ENCODE measurements at places on chromosomes 2 and 18.

- DNase-seq: no peak
These were observed 110.6 kb downstream of the UPP2 start for GRCh38 chr2:158212301-158212700.

DNA sequence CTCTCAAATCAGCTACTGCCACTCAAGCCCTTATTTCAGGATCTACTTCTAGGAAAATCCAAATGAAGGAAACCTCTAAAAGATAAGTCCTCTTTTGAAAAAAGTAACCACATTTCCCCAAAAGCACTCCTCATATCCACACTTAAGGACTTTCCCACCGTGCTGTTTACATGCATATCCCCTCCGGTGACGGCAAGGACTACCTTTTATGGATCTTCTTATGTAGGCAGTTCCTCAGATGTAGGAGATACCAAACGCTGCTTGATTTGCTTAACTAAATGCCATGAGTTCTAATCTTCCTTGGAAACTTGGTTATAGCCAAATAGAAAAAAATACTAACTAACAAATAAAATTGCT is 6.9 kb upstream of the TMEM87B start:
- no peak for DNase-seq

GRCh38 chr2:175877845-175878544 is 124.1 kb downstream of the LNPK start:
- no peak for DNase-seq

- peak; percentile 19 for DNase-seq
These were observed 2.5 kb downstream of the GALNT3 start for GRCh38 chr2:165791421-165792103.

- DNase-seq: peak; percentile 73
These were observed 10.3 kb upstream of the CHST10 start for GRCh38 chr2:100427627-100428258.

- DNase-seq: peak; percentile 86
These were observed 31.7 kb upstream of the MEP1B start for GRCh38 chr18:32158108-32158624.
